ENCODE measurements at places on chromosomes 13 and 19.

- no peak for DNase-seq
Measured at GRCh38 chr13:97798171-97798821, 155.2 kb upstream of the IPO5 start.

GRCh38 chr19:8360196-8360595, 3.8 kb upstream of the ANGPTL4 start:
- no peak for DNase-seq

DNA sequence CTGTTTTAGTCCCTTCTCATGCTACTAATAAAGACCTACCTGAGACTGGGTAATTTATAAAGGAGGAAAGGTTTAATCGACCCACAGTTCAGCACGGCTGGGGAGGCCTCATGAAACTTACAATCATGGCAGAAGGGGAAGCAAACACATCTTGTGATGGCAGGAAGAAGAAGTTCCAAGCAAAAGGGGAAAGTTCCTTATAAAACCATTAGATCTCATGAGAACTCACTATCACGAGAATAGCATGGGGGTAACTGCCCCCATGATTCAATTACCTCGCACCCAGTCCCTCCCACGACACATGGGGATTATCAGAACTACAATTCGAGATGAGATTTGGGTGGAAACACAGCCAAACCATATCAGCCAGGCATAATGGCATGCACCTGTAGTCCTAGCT, 13.0 kb upstream of the STRN4 start:
- no peak for DNase-seq

DNA sequence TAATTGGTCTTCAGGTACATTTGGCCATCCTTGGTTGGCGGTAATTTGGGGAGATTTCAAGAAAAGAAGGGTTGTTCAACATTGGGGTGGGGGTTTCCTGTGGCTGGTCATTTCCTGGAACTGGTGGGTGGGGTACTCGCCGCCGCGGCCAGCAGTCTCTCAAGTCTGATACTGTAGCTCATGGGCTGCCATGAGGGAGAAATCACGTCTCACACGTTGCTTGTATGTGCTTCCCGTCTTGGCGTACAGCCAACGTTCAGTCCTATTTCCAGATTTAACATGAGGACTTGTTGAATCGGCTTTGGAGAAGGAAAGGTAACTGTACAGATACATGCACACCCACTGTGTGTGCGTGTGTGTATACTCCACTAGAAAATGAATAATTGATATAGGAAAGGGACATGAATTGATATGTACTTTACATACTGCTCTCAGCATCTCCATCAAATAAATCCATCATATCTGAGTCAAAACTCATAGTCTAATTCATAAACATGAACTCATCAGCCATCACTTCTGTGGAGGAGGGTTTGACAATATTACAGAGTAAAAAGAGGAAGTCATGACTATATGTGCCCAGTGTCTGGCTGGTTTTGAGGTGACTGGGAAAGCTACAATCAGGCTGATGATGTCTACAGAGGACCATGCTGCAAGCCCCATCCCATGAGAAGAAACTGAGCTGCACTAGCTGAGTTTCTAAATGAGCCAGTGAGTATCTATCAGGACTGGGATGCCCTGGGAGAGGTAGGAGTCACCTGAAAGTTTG, 418.1 kb downstream of the TSHZ3 start:
- DNase-seq: no peak

- no peak for DNase-seq
Measured at GRCh38 chr13:40590112-40590862, 76.2 kb downstream of the FOXO1 start.

DNA sequence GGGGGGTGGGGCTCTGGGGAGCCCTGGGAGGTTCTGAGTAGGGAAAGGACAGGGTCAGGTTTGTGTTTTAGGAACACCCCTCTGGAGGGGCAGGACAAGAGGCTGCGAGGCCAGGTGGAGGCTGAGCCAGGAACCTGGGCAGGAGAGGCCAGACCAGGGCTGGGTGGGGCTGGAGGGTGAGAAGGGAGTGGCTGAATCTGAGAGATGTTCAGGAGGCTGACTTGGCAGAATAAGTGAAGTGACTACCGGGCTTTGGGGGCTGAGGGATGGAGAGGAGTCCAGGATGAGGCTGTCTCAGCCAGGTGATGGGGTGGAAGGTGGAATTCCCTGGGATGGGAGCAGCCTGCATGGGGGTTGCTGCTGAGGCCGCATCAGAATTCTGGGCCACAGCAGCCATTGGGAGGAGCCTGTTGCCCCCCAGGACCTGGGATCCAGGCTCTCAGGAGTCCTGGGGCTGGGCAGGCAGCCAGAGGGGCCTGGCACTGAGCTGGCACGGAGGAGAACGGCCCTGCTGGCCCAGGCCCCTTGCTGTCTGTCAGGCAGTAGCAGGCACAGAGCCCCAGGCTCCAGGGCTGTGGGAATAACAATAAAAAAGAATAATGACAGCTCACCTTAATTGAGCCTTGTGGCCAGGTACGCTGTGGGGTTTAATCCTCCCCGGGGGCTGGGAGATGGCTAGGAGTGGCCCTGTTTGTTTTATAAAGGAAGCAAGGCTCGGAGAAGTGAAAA, 3.3 kb downstream of the PPP5C start:
- no peak for DNase-seq

GRCh38 chr19:40253611-40254092, 27.2 kb upstream of the CCNP start:
- DNase-seq: no peak

DNA sequence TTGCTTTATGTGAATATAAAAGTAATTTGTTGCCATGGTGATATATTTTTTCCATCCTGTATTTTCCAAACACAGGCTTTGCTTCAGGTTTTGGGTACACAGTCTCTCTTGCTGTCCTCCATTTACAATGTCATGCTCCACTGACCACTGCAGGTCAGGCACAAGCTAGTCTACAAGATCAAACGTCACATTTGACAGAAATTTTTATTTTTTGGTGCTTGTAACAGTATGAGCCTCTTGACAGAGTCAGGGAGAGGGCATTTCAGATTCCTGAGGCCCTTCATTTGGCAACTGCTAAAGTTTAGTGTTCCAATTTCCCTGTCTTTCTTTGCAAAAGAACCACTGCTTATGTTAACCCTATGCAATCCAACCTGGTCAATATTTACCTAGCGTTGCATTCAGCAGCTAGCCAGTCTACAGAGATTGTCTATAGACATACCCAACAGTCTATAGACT, 175.0 kb downstream of the RFC3 start:
- DNase-seq: no peak

- no peak for DNase-seq
Measured at GRCh38 chr13:31717583-31717982, 21.7 kb upstream of the RXFP2 start.
